ENCODE measurements at places on chromosomes 4 and X.

DNA sequence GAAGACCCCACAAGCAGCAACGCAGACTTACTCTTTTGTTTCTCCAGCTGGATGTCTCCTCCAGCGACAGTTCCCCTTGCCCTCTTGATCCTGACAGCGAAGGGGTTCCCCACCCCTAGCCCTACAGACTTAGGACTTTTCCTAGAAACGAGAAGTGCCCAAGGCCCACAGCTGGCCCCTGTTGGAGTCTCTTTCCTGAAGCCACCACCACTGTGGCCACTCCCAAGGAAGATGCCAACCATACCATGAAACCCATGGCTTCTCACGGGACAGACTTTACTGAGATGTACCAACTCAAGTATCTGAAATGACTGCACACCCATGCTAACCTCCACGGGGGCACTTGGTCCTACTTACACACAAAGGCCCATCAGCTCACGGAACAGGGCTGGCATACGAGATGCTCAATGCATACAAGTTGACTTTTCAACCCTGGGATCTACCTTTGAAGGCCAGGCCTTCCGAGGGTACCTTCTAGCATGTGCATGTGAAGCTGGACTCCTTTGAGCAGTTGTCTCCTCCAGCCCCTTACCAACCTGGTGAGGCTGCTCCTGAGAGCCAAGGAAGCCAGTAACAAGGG, 924 bp upstream of the IRAK1 start:
- DNase-seq = no peak

GRCh38 chr4:47652092-47652491, 167.0 kb downstream of the ATP10D start:
- DNase-seq = no peak

GRCh38 chr4:102344520-102344953, 745 bp downstream of the SLC39A8 start:
- DNase-seq = peak; percentile 68

DNA sequence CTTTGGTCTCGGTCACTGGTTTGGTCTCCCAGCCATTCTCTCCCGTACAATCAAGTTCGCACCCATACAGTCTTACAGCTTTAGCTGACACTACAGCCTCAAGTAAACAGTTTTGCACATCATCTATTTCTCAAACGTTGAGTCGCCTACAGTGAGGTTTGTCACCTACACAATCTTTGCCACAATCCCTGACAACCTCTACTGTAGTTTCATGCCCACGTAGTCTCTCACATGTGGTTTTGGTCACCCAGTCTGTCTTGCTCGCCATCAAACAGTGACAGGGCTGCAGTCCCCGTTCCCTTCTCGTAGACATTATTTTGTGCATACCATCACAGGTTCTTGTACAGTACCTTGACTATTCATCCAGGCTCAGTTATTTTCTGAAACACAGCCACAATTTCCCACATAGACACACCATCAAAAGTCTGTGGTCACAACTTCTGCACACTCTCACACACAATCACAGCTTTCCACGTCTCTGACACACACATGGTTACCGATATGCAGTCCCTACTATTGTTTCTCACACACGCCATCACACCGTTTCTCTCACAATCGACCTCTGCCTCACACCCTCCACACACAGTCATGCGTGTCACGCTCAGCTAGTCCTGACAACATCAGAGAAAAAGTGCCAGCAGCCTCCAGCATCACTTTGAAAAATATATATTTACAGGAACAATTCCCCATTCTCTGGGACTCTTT, 5.3 kb upstream of the CFP start:
- DNase-seq = peak; percentile 26

GRCh38 chrX:154750301-154751202, at the start of gene GAB3:
Gene GAB3 (minus strand): TSS chrX:154751077. CDS start chrX:154751025, 52 bp downstream.
- DNase-seq = peak; percentile 38

GRCh38 chrX:57453901-57454300, 137.9 kb upstream of the ZXDB start:
- no peak for DNase-seq

DNA sequence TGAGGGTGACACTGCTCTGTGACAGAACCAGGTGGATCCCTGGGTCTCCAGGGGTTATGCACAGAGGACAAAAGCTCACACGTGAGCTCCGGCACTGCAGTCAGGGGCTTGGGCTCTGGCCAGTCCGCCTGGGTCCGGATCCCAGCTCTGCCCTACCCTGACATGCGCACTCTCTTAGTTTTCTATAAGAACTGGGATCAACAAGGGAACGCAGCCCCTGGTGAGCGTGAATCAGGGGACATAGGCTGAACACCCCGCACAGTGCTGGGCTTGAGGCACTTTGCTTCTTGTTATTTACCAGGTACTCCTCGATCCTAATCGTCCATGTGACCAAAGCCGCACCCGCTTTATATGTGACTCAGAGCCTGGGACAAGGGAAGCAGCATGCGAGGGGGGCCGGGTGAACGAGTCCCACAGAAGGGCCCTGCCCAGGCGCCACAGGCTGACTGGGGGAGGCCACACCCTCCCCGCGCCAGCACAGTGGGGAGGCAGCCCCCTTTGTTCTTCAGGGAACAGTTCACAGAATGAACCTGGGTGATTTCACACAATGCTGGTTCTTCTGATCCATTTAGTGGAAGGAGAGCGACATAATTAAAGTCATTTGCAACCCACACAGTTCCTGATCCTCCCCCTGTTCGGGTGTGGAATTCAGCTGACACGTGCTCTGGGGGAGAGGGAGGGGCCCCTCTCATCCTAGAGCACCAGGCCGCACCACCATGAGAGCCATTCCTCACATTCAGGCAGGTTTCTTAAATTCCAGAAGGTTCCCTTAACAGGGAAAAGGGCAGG, 55.5 kb downstream of the WFS1 start:
- no peak for DNase-seq
